ENCODE measurements at places on chromosomes 3 and 15.

DNA sequence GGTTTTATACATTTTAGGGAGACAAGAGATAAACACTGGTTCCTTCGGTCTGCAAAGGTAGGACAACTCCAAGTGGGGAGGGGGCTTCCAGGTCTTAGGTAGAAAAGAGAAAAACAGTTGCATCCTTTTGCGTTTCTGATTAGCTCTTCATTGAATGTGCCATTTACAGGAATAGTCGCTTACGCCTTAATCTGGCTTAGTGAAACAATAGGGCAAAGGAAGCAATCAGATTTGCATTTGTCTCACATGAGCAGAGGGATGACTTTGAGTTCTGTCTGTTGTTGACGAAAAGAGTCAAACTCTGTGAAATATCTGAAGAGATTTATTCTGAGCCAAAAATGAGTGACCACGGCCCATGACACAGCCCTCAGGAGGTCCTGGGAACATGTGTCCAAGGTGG lies 166.0 kb upstream of the ATP10A start:
- no peak for DNase-seq

- no peak for DNase-seq
These were observed 85.0 kb downstream of the FBN1 start for GRCh38 chr15:48560321-48561051.

DNA sequence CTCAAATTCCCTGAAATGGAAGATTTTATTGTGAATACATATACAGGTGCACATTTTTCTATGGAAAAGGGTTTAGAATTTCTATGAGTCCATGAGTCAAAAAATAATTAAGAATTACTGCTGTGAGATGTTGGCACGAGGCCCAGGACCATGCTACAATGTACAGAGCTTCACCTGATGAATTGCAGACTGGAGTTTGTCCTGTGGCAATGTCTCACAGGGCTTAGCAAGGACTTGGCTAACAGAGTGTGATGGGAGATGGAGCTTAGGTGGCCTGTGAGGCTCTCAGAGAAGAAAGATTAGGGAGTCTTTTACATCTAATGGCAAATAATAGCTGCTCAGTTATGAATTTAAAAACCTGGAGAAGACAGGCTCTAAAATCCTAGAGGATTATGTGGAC lies 219.5 kb upstream of the CBLB start:
- DNase-seq, result no peak

- no peak for DNase-seq
These were observed 11.0 kb upstream of the GHRL start for GRCh38 chr3:10303785-10304184.

- no peak for DNase-seq
These were observed 90.7 kb upstream of the GOLIM4 start for GRCh38 chr3:168186293-168186983.

DNA sequence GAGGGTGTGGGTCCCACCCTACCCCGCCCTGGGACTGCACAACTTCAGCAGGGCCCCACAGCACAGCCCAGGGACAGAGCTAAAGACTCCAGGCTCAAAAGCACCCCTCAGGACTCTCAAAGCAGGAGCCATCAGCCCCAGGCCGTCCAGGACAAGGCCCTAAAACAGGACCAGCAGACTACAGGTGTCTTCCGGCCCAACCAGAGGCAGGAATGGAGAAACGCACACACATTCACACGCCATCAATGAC lies 26.1 kb downstream of the ATRIP start:
- no peak for DNase-seq

DNA sequence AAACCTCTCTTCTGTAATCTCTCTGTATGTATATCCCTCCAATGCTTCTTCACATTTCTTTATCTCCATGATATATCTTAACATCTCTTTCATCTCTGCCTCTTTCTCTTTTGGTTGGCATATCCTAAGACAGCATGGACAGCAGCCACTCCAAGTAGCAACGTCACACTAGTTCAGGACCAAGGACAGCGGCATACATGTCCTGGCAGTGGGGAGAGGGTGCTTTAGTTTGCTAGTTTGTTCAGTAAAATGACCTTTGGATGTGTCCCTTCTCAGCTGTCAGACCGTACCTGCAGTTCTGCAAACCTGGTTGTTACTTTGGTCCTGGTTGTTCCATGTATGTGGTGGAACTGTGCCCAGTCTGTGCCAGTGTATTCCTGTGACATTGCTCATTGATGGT lies 225.6 kb upstream of the ROPN1 start:
- DNase-seq, result no peak

- no peak for DNase-seq
These were observed 389.0 kb upstream of the LMCD1 start for GRCh38 chr3:8112587-8112986.

DNA sequence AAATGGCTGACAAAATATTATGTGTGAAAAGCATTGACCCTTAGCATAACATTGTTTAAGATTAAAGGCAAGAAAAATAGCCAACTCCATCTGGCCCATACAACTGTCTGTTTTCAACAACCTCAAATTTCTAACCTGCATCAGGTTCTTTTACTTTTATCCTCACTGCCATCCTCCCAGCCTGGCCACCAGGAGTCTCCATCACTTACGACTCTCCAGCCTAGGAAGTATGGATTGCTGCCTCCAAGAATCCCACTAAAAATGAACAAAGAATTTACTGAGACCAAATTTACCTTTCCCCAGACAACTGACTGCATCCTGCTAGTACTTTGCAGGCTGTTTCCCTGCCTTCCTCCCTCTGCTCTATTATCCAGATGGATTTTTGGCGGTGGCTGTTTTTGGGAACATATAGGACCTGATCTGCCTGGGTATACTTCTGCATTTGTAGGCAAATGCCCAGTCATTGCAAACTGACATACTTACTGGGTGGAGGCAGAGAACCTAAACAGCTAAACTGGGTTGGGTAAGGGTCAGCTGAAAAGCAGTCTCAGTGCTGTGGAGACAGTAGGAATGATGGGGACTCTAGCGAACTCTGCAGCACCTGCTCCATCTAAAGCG lies 144.2 kb downstream of the GHSR start:
- DNase-seq, result no peak

- DNase-seq, result no peak
These were observed 92.3 kb downstream of the FAM227B start for GRCh38 chr15:49528289-49528688.

DNA sequence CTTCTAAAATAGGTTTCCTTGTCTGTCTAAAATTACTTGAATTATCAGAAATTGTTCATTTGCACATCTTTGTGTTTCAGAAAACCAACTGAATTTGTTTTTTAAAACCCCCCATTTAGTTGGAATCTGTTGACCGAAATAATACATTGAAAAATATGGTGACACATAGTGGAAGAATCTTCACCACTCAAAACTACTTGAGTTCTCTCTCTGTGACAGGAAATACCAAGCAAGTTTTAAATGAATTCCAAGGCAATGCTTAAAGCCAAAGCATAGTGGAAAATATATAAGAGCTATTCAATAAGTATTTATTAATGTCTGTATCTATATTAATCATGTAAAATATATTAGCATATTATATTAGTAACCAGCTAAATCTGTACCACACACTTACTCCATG lies 224.9 kb upstream of the COL8A1 start:
- DNase-seq, result no peak

DNA sequence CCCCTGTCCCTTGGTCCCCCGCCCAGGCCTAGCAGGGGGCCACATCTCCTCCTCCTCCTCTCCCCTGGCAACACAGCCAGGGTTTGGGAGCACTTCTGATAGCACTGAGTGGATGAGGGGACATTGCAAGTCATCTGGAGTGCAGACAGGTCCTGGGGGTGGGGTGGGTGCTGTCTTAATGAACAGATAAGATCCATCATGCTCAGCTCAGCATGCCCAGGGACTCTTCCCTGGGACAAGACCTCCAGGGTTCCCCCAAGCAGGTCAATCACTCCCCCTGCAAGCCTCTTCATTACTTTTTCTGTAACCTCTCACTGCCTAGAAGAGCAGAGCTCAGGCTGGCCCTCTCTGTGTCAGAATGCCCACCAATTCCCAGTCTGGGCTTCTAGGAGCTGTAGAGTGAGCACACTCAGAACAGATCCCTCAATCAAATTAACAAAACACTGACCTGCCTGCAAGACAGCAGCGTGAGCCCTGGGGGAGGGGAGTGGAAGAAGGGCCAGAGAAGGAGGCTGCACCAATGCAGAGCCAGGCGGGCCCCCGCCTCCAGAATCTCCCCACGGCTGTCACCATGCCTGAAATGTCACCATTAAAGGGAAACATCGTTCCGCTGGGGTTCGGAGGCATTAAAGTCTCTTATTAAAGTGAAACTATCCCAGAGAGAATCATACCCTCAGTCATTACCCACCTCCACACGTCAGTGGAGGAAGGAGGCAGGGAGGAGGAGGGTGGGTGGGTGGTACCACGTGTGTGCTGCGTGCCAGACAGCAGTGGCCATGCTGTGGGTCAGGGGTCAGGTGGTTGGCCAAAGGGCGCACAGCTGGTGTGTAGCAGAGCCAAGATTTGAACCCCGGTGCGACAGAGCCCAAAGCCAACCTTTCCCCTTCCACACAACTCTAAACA lies 114.7 kb upstream of the LINGO1 start:
- no peak for DNase-seq

GRCh38 chr3:134029256-134029733 lies 430 bp downstream of the SLCO2A1 start:
- DNase-seq, result no peak

DNA sequence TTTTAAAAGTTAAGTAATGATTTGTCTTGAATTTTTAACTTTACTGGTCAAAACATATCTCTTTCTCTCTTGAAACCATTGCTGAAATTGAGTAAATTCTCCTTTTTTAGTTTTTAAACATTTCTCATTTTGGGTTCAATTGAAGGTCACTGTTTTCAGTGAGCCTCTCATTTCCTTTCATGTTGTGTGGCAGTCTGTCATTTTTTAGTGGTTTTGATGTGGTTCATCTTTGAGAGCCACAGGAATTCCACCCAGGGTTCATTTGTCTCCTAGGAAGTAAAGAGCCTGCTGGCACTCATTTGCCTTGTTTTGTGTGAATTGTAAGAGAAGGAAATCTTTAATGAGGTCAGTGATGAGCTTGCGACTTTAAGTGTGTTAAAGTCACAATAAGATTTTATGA lies 10.4 kb downstream of the CLDN11 start:
- no peak for DNase-seq

- DNase-seq, result peak; percentile 38
These were observed 795 bp upstream of the SCAANT1 start for GRCh38 chr3:63912768-63913588.

DNA sequence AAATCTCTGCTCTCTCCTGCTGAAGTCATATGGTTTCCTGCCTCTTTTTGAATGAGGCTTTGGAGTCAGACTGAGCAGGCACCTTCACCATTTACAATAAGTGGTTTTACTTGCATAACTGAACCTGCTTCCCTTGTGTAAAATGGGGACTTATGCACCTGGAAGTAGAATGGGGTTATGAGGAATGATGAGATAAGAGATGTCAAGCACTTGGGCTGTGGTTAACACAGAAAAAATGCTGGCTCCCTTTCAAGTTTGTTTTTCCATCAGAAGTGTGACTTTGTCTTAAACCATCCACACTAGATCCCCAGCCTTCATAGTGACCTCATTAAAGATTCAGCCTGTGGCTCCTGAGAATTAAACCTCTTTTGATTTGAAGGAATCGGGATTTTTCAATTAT lies 5.2 kb downstream of the EXOSC7 start:
- peak; percentile 40 for DNase-seq

DNA sequence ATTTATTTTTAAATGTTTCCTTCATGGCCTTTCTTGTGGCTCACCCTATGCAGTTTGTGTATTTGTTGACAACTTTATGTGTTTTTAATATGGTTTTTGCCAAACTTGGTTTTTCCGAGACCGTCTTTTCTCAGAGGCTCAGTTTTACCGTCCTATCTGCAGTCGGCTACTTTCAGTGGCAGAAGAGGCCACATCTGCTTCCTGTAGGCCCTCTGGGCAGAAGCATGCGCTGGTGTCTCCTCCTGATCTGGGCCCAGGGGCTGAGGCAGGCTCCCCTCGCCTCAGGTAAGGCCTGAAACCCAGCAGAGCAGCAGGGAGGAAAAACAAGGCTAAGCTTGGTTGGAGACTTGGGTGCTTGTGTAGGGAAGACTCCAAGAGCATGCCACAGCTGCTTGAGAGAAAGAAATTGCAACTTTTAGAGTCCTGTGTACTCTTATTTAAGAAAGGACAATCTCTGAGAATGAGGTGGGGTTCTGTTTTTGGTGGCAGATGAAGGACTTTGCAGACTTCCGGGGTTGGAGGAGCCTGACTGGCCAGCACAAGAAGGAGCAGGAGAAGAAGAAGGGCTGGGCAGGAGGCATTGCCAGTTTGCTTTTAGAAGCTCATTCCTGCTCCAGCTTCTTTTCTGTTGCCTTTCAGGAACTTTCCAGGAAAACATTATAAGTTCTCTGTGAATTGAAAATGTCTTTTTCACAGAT lies at the start of gene TIGIT:
Gene TIGIT (plus strand): TSS at position 191 of the 698 bp plus-strand sequence. CDS start 34 bp downstream, at position 225.
- DNase-seq, result no peak

DNA sequence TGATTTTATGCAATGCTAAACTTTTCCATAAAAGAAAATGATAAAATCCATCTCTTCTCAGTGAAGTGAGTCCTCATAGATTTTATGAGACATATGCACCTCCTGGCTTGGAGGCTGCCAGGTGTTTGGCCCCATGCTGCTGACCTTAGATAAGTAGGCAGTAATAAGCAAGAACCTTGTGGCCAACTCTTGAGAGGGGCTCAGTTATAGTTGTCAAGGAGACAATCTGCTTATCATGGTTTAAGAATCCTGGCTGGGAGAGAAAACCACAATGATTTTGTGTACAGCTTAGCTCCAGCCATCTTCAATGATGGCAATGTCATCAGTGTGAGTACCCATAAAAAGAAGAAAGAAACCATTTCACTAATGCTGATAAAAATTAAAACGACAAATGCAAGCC lies 252.1 kb downstream of the CPNE4 start:
- DNase-seq, result no peak

DNA sequence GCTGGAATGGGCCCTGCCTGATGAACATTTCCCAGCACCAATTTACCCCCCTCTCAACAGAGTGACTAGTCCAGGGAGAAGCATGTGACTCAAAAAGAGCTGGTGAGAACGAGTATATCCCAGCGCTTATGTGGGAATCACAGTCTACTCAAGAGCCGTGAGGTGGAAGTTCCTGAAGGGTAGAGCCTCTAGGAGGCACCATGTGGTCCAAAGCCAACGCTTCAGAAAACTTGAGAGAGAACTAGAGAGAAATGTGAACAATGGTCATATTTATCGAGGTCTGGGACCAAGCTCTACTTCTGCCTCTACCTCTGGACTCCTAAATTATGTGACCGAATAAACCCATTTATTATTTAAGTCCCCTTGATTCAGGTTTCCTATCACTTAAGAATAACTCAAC lies 111.0 kb upstream of the RAP2B start:
- DNase-seq, result no peak

GRCh38 chr3:71416876-71417275 lies 166.7 kb downstream of the FOXP1 start:
- peak; percentile 33 for DNase-seq
